ENCODE measurements at places on chromosomes 2 and 18. TPM values are rescaled to one million over a fixed set of nuclear protein-coding genes. Genes with fewer than 3 reads are reported as not detected.
A peak's percentile ranks its signal among the peaks of the same experiment; 100 is the strongest.

DNA sequence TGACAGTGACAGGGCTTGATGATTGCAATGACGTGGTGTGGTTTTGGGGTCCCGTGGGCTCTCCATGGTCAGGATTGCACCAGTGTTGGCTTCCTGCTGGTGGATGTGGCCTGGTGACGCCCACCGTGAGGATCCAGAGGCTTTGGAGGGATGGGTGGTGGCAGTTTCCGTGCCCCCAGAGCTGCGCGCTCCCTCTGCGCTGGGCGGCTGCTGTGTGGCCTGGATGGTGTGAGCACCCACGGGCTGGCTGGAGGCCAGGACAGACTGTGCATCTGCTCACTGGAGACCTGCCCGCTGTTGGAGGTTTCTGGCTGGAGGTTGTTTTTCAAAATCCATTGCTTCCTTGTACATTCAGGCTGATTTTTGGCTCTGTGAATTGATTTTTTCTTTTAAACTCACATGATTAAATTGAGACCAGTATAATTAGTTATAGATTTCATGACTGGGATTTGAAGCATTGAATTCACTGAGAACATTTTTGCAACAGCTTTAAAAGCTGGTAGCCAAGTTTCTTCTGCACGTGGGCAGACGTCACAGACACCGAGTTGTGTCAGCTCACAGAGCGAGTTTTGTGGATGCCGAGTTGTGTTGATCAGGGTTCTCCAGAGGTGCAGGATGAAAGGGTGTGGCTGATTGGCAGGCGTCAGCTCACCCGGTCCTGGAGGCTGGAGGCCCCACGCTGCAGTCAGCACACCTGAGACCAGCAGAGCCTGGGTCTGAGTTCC, 72.7 kb downstream of the KCNG2 start:
- DNase-seq: no peak

- peak; percentile 82 for DNase-seq
These were observed 12.8 kb downstream of the PXDN start for GRCh38 chr2:1731447-1731962.

DNA sequence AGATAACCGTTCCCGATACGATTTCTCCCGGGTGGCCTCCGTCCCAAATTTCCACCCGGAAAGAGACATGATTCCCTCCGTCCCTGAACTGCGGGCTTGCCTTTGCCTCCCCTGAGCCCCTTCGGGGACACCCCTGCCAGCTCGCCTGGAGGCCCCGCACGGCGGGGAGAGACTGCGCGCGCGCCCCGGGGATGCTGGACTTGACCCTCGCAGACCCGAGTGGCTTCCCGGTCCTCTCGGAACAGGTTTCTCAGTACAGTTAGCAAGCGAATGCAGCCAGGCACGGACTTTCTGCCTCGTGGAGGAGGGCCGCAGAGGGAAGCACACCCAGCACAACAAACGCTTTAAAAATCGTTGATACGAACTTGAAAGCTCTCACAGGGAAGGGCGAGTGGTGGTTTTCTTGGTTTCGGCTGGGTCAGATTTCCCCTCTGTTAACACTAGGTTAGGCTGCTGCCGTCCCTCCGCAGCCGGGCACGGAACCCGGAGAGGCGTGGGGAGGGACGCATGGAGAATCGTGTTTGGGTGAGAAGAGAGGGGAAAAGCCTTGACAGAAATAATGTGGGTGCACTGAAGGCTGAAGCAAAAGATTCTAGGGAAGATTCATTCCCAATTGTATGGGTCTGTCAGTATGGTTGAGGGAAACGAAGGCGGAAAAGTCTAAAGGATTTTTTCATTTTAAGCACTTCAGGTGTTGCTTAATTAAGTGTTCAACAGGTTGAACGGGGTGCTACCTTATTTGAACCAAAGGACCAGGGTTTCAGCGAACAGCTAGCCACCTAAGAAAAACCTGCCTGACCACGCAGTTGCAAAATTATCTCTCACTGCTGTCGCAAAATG, 916 bp downstream of the TNFRSF11A start:
- no peak for DNase-seq

- no peak for DNase-seq
These were observed 186.8 kb upstream of the RND3 start for GRCh38 chr2:150674283-150674682.

DNA sequence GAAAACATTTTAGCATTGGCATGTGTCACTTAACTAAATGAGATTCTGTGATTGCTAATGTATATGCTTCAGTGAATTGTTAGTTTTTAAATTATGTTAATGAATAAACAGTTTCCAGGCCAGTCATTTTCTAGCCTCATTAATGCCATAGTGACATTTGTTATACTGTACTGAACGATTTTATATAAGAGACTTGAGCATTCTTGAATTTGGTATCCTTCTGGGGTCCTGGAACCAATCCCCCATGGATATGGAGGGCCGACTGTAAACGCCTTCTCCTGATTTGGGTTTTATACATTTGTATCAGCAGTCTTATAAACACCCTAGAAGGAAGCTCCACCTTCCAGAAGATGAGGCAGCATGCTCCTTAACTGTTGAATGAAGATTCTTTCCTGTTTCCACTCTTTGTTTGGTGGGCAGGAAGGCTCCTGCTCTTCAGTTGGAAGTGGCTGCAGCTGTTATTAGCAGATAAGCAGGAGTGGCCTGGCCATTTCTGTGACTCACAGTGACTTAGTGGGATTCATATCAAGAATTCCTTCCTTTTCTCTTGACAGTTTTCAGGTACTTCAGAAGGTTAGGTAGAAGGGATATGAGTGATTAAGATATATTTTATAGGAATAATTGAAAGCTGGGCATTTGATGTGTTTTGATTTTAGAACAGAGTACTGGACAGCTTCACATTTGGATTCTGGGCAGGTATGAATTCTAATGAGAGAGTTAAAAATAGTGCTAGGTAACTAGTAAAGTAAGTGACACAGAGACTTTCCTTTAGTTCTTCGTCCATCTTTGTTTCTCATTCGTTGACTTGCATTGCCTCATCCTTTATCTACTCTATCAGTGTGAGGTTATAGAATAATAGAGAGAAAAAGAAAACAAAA, 124.9 kb downstream of the PLCL1 start:
- DNase-seq: no peak

KCNS3 gene
- total RNA-seq: 7.4 TPM

RAB3GAP1 gene
- total RNA-seq: 100 TPM

TMEM17 gene
- total RNA-seq: 3.0 TPM

BUB1 gene
- 37.1 TPM for total RNA-seq

KCNE4 gene
- 13.4 TPM for total RNA-seq

All from fibroblast of villous mesenchyme (primary cell).